Omental fat pad (tissue), 4 donors: ENCODE measurements at places on chromosomes 2 and 18.

GRCh38 chr2:111057045-111057444 is 63.7 kb upstream of the BCL2L11 start:
- DNase-seq, result no peak

GRCh38 chr18:12721495-12722275 is 18.8 kb downstream of the PSMG2 start:
- no peak for DNase-seq

DNA sequence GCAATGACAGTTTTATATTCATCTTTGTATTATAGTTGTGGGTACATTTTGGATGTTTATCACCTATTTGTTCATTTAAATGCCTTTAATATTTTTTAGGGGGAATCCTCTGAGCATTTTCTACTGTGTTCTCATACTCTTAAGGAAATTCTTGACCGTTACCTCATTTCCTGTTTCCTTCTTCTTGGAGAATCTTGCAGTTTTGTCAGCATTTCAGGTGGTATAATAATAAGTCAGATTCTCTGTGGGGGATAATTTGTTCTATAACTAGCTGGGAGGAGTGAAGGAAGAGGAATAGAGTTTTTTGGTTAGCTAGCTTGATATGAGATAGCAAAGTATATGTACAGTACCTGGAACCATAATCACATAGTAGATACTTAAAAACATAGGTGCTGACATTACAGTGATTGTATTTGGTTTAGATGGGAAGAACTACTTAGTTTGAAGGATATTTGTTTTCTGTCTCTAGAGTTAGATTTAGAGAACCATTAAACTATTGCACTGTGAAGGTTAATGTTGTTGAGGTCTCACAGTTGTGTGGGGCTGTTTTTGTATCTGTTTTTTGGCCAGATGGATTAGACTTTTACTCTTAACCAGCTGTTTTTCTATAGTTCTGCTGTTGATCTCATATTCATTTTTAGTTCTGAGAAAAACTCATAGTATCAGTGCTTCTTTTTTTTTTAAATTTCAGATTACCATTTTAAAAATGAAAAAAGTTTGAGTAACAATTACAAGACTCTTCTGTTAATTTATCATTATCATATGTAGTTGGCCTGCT is 14.2 kb downstream of the MTX2 start:
- DNase-seq, result no peak

GRCh38 chr2:198916548-198917080 is 541.1 kb downstream of the SATB2 start:
- no peak for DNase-seq

GRCh38 chr2:94999431-94999883 is 26.1 kb upstream of the MAL start:
- no peak for DNase-seq

DNA sequence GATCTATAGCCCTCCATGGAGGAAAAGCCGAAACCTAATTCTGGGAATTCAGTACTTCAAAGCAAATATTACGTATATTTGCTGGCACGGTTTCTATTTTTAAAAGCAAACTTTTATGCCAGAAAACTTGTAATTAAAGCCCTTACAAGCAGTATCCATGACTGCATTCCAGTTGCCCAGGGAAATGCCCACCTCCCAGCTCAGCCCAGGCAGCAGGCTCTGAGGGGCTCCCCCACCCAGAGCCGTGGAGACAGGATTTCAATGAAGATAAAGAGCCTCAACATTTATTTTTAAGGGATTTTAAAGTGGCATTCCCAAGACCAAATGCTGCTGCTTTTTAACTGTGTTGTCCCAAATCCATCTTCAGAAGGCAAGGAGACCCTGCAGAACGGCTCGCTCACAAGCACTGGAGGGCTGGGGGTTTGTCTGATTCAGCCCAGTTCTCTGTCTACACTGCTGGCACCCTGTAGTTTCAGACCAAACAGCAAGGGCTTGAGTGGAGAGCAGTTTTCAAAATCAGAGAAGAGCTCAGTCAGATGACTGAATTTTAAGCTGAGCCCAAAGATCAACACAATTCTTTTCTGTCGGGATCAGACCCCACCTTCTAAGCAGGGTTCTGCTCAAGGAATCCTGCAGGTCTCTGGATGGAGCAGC is 105.1 kb downstream of the KCNF1 start:
- DNase-seq, result no peak

- no peak for DNase-seq
These were observed 119.3 kb upstream of the TWIST2 start for GRCh38 chr2:238728330-238729260.

GRCh38 chr2:120396861-120397811 is 51.2 kb downstream of the INHBB start:
- DNase-seq, result no peak

DNA sequence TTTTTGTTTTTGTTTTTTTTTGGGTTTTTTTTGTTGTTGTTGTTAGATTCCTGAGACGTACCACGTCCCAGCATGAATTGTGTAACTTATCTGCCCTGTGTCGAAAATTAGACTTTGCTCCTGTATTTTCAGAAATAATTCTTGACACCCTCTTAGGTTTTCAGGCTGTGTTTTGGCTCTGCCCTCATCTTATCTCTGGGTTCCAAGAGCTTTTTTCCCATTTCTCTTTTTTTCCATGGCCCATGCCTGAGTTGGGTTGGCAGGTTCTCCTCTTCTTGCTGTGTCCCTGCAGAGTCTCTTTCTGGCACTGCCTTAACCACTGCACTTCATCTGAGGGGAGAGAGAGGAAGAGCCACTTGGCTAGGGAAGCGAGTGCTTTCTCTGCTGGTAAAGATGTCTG is 42.4 kb downstream of the CTIF start:
- DNase-seq, result no peak

DNA sequence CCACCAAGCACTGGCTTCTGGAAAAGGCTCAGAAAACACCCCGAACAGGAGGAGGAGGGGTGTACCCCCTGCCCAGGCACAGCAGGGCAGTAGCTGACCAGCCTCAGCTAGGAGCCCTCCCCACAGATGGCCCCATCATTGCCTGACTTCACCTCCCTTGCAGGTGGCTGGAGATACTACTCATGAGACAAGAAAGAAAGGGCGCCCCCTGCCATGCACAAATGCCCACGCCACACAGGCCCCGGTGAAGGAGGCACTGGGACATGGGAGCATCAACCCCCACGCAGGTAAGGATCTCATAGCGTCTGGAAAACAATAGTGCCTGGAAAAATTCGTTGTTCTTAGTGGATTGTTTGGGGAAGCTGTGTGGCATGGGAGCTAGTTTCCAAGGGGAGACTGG is 240.6 kb downstream of the TFCP2L1 start:
- DNase-seq, result no peak
